ENCODE measurements at places on chromosomes 7 and 10. TPM values are rescaled to one million over a fixed set of nuclear protein-coding genes. Genes with fewer than 3 reads are reported as not detected.

KDM7A gene
- total RNA-seq, result 13.4 TPM

GIMAP5 gene
- 77.7 TPM for total RNA-seq

SPDYE16 gene
- total RNA-seq, result 0.25 TPM

MLXIPL gene
- not detected for total RNA-seq

NXPH1 gene
- total RNA-seq, result not detected

All from T-helper 2 cell treated with Interferon-gamma antibody and Interleukin-4, amounts not matched to agents 100 ng/mL and 5 ng/mL, for 36 hours (primary cell).